ENCODE measurements at places on chromosomes 6 and 20. TPM values are rescaled to one million over a fixed set of nuclear protein-coding genes. Genes with fewer than 3 reads are reported as not detected.

TUBB2B gene
- total RNA-seq, result 6.1 TPM

RCAN2 gene
- total RNA-seq, result 16.0 TPM

MYLK4 gene
- 1.1 TPM for total RNA-seq

ID1 gene
- 1,116 TPM for total RNA-seq

HCRTR2 gene
- total RNA-seq, result not detected

AIF1 gene
- 37.8 TPM for total RNA-seq

LY6G6F gene
- total RNA-seq, result not detected

RGS17 gene
- 5.1 TPM for total RNA-seq

DEFB132 gene
- not detected for total RNA-seq

BANF2 gene
- total RNA-seq, result not detected

OPRM1 gene
- total RNA-seq, result not detected

PTCRA gene
- total RNA-seq, result not detected

ARMH2 gene
- not detected for total RNA-seq

TMC2 gene
- total RNA-seq, result not detected

EBF4 gene
- 49.4 TPM for total RNA-seq

IPCEF1 gene
- 86.4 TPM for total RNA-seq

BMP6 gene
- 1.0 TPM for total RNA-seq

VSTM2L gene
- 1.7 TPM for total RNA-seq

TAAR6 gene
- total RNA-seq, result not detected

LAMA4 gene
- 40.0 TPM for total RNA-seq

TCP11 gene
- 1.0 TPM for total RNA-seq

KHDRBS2 gene
- total RNA-seq, result 5.2 TPM

DNA sequence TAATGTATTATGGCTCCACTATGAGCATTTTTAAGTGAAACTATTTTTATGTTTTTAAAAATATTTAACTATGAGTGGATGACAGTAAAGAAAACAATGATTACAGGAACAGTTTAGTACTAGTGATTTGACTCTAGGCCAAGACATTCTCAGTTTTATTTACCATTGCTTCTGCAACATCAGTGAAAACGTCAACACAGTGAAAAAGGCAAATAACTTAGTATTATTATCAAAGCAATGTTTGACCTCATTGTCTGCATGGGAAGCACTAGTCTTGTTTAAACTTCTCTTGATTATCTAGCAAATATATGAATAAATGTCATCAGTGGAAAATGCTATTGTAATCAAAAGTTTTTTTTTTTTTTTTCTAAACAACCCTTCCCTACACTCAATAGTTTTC is 165.0 kb downstream of the HTR1B start:
- no peak for DNase-seq

- DNase-seq, result no peak
These were observed 113.6 kb downstream of the CD24 start for GRCh38 chr6:106860940-106861339.

- DNase-seq, result no peak
These were observed 118.3 kb downstream of the SLC24A3 start for GRCh38 chr20:19330731-19331130.

DNA sequence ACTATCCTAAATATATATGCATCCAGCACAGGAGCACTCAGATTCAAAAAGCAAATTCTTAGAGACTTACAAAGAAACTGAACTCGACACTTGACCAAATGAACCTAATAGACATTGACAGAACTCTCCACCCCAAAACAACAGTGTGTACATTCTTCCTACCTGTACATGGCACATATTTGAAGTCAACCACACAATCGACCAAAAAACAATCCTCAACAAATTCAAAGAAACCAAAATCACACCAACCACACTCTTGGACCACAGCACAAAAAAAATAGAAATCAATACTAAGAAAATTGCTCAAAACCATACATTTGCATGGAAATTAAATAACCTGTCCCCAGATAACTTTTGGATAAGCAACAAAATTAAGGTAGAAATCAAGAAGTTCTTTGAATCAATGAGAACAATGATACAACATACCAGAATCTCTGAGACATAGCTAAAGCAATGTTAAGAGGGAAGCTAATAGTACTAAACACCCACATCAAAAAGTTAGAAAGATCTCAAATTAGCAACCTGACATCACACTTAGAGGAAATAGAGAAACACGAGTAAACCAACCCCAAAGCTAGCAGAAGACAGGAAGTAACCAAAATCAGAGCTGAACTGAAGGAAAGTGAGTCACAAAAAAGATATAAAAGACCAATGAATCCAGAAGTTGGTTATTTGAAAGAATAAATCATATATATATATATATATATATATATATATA is 12.5 kb upstream of the TREM1 start:
- no peak for DNase-seq

- no peak for DNase-seq
These were observed 49.3 kb upstream of the IER3 start for GRCh38 chr6:30793521-30794194.

DNA sequence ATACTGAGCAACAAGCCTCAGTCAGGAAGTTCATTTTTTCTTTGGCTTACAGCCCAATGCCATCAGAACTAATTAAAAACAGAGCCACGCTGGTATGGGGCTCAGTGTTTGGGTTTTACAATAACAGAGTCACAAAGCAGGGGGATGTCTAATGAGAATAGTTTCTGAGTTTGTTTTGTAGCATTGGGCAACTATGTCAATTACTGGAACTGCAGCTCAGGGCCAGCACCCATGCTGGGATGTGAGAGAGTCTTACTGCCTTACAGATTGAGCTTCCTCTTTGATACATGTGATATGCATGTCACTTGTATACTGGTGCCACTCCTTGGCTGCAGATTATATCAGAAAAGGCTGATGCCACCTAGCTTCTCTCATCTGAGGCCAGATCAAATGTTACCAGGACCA is 117.6 kb downstream of the TFAP2B start:
- DNase-seq, result no peak

- DNase-seq, result no peak
These were observed 141.3 kb downstream of the PXDC1 start for GRCh38 chr6:3610206-3610605.

DNA sequence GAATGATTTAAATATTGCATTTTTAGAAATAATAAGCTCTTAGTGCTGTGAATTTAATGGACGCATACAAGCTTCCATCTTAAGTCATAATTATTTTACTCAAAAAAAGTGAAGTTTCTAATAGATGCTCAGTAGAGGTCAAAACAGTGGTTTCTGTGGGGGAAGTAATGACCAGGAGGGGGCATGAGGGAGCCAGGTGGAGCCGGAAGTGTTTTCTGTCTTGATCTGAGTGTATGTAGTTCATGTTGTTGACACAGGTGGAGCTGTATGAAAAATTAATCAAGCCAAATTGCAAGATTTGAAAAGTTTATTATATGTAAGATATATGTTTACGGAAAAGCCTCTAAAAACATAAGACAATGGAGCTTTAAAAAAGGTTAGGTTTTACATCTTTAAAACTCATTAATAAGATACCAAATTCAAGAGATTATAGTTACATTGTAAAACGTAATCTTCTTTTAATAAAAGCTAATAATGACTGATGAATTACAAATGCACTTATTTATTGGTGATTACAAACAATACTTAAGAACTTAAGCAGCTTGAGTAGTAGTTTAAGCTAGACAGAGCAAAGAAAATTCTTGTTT is 68.0 kb downstream of the PLAGL1 start:
- DNase-seq, result peak; percentile 24

DNA sequence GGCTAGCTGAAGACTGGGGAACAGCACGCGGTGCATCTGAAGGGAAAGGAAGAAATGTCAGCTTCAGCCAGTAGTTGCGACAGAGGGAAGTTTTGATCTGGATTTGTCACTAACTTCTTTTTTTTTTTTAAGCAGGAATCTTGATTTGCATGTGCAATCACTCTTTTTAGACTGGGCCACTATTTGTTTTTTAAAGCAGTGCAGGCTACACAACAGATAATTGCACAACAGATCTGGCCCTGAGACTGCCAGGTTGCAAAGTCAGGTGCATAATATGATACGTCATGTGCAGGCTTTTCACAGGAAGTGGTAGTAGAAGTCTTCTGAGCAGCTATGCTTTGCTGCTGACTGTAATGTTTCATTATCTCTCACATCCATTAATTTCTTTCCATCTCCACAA is 13.5 kb downstream of the PFDN4 start:
- no peak for DNase-seq

- peak; percentile 94 for DNase-seq
These were observed at the start of gene CARMIL1 for GRCh38 chr6:25278914-25279747. Gene CARMIL1 (plus strand): TSS chr6:25279374. CDS start chr6:25279796, 422 bp downstream.

GRCh38 chr20:9241232-9241692 is 172.4 kb downstream of the PLCB4 start:
- peak; percentile 53 for DNase-seq

- DNase-seq, result no peak
These were observed 25.6 kb upstream of the ENPP4 start for GRCh38 chr6:46104209-46104608.

DNA sequence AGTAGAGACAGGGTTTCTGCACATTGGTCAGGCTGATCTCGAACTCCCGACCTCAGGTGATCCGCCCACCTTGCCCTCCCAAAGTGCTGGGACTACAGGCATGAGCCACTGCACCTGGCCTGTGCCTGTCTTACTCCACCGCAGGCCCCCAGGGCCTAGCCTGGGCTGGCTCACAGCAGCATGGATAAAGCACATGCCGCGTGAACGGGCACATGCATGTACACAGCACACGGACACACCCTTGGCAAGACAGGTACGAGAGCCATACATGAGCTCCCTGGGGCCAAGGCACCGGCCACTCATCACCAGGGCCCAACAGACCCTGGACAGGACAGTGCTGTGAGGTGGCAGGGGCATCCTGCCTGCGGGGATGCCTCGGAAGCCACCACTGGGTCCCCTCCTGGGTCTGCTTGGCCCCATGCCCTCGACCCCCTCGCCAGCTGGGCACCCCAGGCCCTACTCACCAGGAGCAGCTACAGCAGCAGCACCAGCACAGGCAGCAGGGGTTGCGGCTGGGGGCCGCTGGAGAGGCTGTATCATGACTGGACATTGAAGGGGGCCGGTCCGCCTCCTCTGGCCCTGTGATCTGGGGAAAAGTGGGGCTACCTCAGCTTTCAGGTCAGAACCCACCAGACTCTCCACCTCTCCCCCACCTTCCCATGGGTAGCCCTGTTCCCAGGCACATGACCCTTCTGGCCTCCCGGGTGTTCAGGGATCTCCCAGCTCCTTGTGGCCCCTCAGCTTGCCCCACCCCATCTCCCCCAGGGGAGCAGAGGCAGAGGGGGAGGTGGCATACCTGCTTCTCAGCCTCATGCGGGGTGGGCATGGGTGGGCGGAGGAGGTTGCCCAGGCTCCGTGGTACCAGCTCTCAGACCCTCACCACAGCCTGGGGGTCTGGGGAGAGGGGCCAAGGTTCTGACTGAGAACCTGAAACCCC is 3.0 kb downstream of the RGS19 start:
- DNase-seq, result no peak

GRCh38 chr6:96465321-96465903 is 56.2 kb upstream of the UFL1 start:
- no peak for DNase-seq

GRCh38 chr6:108616544-108616943 is 55.8 kb downstream of the FOXO3 start:
- no peak for DNase-seq

DNA sequence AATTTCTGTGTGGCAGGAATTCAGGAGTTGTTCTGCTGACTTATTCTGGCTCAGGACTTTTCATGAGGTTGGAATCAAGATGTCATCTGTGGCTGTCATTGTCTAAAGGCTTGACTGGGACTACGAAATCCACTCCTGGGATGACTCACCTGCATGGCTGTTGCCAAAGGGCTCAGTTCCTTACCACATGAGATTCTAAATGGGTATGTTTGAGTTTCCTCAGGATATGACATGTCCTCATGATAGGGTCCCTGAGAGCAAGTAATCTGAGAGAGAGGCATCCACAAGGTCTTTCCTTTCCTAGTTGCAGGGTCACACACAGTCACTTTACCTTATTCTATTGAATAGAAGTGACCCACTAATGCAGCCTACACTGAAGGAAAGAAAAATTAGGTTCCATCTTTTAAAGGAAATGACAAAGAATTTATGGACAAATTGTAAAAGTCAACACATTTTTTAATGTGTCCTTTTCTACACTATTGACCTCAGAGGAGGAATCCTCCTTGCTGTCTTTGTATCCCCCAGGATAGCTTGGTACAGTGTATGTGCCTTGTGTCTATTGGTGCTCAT is 1025.0 kb upstream of the GJE1 start:
- DNase-seq, result no peak

GRCh38 chr6:126761854-126762253 is 356.6 kb upstream of the RSPO3 start:
- no peak for DNase-seq

- DNase-seq, result no peak
These were observed 143.7 kb upstream of the GGTLC1 start for GRCh38 chr20:24132246-24132645.

GRCh38 chr6:17820055-17820454 is 113.3 kb upstream of the NUP153 start:
- no peak for DNase-seq

GRCh38 chr20:53943522-53944291 is 126.7 kb downstream of the BCAS1 start:
- peak; percentile 28 for DNase-seq

- DNase-seq, result no peak
These were observed 44.6 kb upstream of the SH3BGRL2 start for GRCh38 chr6:79586548-79586947.

DNA sequence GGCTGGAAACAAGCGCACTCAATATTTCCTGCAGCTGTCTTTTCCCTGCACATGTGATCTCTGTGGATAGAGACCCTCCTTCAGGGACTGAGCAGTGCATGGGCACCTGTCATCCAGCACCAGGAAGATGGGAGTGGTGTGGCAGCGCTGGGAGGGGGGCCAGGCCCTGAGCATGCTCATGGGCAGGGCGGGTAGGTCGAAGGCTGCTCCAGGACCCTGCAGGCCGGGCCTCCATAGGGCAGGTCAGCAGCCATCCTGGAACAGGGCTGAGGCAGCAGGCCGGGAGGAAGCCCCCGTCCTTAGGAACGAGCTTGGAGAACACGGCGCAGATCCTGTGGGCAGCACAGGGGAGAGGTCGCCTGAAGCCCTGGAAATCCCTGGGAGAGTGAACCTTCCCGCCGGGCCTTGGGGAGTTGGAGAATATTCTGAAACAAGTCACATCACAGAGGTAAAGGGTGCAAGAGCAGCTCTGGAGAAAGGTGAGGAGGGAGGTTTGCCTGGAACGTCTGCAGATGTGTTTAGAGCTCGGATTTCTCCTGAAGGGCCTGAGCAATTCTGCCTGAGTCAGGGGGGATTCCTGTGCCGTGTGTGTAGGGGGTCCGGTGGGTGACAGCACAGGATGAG is 133.2 kb downstream of the SMOC2 start:
- no peak for DNase-seq

DNA sequence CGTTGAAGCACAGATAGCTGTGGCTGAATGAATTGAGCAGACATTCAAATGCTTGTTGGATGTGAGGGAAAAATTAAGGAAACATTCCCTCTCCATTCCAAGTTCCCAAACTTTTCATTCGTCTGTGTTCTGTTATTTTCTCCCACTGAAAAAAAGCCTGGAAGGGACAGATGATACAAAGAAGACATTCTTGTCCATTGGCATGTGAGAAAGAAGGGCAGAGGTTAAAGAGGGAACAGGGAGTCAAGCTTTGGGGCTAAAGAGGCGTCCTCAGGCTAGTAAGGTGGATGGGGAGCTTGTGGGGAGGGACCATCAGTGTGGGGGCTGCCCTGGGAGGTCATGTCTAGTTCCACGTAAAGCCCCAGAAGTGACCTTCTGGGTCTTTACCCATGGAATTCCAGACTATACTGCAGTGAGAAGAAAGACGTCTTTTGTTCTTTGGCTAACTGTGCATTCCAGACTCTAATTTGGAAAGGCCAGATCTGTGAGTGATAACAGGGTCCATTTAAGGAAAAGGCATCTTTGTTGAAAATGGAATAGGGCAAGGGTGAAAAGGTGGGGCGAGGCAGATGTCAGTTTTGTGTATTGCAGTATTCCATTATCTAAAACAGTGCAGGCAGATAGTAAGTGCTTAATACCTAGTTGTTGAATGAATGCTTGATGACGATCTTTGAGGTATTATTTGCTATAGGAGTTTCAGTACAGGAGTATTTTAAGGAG is 117.5 kb downstream of the SOX4 start:
- DNase-seq, result no peak
